ENCODE measurements at places on chromosomes 6 and 20.
A peak's percentile ranks its signal among the peaks of the same experiment; 100 is the strongest.

GRCh38 chr6:6616656-6617055 lies 28.1 kb downstream of the LY86 start:
- DNase-seq = no peak

GRCh38 chr20:48782901-48783308 lies 44.9 kb downstream of the PREX1 start:
- no peak for DNase-seq

DNA sequence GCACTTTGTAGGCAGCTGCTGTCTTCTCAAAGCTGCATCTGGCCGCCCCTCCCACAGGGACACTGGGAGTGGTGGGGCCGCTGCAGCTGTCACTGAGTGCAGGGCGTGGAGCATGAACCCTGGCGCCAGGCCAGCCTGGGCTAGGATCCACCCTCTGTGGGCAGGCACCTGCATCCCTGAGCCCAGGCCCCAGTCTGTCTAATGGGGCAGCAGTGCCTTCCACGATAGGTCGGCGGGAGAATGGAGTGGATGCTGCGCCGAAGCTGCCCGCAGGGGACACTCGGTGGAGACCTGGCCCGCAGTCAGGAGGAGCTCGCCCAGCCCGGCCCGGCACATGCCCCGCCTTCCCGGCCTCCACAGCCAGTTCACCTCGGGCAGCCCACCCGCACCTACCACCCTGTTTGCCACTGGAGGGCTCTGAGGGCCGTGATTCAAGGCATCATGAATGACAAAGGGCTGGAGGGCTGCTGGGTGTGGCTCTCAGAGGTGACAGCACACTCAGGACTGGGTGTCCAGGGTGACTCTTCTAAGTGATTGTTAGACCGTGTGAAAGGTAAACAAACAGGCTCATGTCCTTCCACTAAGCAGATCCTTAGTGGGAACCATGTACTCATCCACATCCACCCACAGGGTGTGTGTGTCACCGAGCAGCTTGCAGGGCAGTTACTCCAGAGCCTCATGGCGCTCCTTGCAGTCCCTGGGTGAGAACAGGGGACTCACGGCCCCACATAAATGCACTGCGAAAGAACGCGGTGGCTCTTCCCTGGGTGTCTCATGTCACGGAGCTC lies 133.9 kb downstream of the AGPAT4 start:
- DNase-seq = no peak

- DNase-seq = no peak
These were observed 23.8 kb downstream of the PRSS35 start for GRCh38 chr6:83536034-83536646.

- no peak for DNase-seq
These were observed 11.0 kb downstream of the SRC start for GRCh38 chr20:37356961-37357371.

DNA sequence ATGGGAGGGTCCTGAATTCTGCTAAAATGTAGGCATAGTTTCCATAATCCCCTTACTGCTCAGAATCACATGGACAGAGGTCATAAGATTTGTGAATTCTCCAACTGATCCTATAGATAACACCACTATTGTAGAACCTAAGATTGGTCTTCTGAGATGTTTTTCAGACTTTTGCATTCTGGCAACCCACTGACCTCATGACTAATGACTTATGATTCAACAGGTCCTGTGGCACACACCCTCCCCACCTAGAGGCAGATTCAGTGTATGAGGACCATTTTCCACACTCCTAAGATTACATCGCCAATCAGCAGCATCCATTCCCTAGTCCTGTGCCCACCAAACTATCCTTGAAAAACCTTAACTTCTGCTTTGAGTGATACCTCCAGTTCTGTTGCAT lies 207.2 kb downstream of the BTBD9 start:
- no peak for DNase-seq

DNA sequence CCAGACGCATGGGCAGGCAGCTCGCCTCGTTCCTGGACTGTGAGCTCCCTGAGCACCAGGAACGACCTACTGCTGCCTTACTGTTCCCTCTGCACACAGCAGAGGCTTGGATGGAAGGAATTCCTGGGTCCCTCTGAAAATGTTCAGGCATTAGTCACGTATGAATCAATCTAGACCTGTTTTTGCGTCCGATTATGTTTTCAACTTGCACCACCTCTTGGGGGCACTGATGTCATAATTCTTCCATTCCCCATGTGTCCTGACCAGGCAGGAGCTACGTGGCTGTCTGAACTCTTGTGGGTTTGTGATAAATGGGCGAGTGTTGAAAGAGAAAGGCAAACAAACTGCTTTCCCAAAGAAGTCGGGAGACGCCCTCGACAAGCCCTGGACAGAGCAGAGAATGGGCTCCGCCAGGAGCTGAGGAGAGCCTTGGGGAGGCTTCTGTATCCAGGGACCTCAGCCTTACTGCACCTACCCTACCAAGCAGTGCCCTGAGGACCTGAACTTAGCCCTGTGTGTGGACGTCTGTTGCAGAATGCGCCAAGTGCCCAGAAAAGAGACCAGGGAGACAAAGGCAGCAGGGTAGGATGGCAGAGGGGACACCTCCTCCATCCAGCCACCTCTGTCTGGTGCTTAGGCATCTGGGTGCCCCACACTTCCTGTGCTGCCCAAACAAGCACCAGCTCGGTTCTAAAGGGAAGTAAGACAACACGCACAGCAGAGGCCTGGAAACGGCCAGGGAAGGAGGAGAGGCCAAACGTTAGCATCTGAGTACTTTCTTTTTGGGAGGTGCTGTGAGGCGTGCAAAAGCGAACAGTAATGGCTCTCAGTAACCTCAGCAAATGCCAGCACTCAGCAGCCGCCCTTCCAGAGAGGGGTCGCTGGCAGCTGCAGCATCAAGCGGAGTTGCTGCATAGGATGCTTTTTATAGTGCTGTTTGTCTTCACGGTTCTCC lies 124.2 kb downstream of the LY86 start:
- DNase-seq = no peak

DNA sequence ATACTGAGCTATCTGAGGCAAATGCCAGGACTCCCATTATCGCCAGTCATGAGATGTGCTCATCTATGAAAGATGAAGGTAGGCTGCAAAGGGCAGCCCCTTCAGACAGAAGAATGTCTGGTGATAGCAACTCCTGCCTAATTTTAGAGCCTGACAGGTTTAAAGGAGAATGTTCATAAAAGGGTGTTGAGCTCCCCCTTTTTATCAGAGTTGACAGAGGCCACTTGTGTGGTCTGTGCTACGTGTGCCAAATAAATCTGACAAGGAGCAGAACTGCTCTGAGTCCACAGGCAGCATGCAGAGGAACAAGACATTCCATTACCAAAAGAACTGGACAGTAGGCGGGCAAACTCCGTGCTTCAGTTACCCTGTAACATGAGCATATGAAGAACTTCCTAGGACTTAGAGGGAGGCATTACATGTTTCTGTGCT lies 101.8 kb downstream of the PREP start:
- DNase-seq = no peak

DNA sequence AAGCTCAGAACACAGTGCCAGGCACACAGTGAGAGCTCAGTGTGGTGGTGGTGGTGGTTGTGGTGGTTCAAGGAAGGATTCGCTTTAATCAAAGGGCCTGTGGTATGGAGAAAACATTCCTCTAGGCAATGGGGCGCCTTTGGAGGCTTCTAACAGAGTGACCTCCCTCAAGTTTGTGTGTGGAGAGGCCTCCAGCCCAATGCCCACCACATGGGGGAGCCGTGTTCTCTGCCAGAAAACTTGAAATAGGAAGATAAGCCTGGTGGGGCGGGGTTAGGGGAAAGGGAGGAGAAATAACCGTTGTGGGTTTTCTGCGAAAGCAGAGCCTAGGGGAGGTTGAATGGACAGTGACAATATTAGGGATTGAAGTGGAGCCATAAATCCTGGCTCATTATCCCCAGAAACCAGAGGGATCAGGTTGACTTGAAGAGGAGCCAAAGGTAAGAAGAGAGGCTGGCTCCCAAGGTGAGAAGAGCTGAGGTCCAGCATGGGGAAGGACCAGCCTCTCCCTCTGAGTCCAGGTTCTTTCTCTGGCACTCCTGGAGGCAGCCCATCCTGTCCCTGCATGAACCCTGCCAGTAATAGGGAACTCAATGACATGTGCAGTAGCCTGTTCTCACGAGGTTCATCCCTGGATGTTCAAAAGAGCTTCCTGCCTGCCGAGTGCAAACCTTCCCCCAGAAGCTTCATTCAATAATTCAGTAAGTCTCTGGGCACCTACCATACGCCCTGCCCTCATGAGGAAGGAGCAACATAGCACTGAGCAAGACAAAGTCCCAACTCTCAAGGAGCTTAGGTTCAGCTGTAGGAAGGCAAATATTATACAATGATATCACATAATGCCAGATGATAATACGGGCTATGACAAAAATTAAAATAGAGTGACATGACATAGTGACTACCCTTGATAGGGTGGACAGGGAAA lies 51.4 kb downstream of the TGM2 start:
- DNase-seq = no peak

GRCh38 chr6:42049948-42050296 lies 402 bp upstream of the TAF8 start:
- no peak for DNase-seq

DNA sequence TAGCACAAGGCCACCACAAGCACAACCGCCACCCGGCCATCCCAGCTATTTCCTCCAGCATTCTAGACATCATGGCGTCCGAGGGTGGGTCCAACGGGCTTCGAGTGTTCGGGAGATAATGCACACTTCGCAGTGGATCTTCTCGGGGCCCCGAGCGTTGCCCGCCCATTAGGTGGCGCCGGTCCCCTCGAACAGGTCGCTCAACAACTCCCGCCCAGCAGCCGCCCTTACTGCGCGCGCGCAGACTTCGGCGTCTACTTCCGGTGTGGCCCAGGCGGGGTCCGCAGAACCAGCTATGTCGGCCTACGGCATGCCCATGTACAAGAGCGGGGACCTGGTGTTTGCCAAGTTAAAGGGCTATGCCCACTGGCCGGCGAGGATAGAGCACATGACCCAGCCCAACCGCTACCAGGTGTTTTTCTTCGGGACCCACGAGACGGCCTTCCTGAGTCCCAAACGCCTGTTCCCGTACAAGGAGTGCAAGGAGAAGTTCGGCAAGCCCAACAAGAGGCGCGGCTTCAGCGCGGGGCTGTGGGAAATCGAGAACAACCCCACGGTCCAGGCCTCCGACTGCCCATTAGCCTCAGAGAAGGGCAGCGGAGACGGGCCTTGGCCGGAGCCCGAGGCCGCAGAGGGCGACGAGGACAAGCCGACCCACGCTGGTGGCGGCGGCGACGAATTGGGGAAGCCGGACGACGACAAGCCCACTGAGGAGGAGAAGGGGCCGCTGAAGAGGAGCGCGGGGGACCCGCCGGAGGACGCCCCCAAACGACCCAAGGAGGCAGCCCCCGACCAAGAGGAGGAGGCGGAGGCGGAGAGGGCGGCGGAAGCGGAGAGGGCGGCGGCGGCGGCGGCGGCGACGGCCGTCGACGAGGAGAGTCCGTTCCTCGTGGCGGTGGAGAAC lies at the start of gene HDGFL1:
HDGFL1 (plus strand) TSS at position 286 of the 904 bp plus-strand sequence; CDS start at position 296, 10 bp downstream.
- DNase-seq = no peak

DNA sequence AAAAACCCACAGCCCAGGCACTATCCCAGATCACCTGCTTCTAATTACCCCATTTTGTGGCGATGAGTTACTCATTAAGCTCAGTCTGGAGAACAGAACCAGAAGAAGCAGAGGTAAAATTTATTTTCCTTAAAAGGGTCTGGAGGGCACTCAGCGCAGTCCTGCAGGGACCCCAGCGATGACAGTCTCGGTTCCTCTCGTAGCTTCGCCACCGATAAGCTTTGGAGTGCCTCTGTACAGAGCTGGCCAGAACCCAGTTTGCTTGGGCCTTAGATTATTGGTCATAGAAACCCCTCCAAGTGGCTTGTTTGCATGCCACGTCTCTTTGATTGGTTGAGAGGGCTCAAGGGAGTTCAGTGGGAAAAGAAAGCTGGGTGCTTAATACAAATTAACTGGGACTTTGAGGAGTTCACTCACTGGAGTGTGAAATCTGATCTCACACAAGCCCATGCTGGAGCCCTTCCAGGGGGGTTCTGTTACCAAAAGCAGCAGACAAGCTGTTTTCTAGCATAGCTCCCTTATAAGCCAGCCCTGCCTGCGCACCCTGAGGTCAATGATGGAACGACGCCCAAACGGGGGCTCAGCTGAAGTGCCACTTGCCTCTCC lies 158.5 kb upstream of the ARID1B start:
- DNase-seq = no peak

DNA sequence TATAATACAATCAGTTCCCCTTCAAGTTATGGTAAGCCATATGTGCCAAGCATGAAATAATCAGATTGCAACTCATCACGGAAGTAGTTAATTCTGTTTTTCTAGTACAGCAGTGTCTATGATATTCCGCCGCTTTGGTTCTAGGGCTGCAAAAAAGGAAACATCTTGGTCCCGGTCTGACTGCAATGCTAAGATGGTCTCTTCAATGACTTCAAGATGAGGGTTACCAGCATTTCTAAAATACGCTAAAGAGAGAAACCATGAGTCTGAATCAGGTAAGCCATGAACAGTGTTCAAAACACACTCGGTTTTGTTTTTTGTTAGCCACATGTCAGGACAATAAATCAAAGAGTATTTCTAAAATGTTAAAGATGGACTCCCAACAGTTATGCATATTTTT lies 3.2 kb upstream of the ANKRD60 start:
- DNase-seq = no peak

GRCh38 chr20:13223736-13224520 lies 2.9 kb downstream of the ISM1 start:
- no peak for DNase-seq

DNA sequence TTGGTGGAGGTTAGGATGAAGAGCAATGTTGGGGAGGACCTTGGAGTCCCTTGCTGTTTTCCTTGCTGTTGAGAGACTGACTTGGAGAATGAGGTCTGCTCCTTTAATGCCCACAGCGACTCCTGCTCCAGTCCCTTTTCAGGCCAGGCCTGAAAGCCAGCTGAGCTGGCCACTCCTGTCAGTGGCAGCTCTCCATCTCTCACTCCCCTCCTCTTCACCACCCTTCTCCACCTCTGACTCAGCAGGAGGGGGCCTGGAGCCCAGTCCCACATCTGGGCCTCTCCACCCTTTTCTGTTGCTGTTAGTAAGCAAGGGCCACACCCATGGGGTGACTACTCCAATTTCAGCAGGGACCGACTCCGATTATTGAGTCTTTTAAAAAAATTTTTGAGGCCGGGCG lies 2.2 kb downstream of the SNX21 start:
- no peak for DNase-seq

GRCh38 chr6:122778302-122778701 lies 1.2 kb upstream of the FABP7 start:
- DNase-seq = no peak

GRCh38 chr6:14857501-14857900 lies 388.4 kb upstream of the JARID2 start:
- DNase-seq = peak; percentile 63

DNA sequence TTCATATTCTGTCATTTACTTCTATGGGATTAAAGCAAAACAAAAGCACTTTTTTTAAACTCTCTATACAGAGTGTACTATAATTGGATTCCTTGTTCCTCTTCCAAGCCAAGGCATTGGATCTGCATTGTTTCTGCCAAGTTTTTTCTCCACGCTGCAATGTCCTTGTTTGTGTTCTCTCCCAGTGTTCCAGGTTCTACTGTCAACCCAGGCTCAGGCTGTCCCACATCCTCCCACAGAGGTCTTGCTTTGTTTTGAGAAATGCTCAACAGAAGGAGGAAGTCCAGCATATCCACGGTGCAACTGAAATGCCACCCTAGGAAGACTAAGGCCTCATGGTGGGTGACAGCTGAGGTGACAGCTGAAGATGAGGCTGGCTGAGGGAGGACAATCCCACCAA lies 287.1 kb upstream of the PRDM1 start:
- no peak for DNase-seq

Data from activated CD4-positive, alpha-beta T cell treated with anti-CD3 and anti-CD28 coated beads for 1 hour (primary cell).